ENCODE measurements at places on chromosomes 3 and 15. TPM values are rescaled to one million over a fixed set of nuclear protein-coding genes. Genes with fewer than 3 reads are reported as not detected.
A peak's percentile ranks its signal among the peaks of the same experiment; 100 is the strongest.

MITF gene
- 47.6 TPM for total RNA-seq

LYZL4 gene
- not detected for total RNA-seq

RTP3 gene
- not detected for total RNA-seq

TMC3 gene
- total RNA-seq, result not detected

LNP1 gene
- 5.4 TPM for total RNA-seq

UNC13C gene
- 0.31 TPM for total RNA-seq

TLR9 gene
- total RNA-seq, result not detected

GRCh38 chr3:31009881-31010280 is 115.4 kb upstream of the GADL1 start:
- no peak overlapping the region for H3K4me3 ChIP-seq
- no peaks in the 10 kb centered on the region for H3K4me1 ChIP-seq
- DNase-seq, result no peak
- H3K36me3 ChIP-seq, result no peaks in the 10 kb centered on the region
- no peaks in the 10 kb centered on the region for H3K27me3 ChIP-seq
- H3K27ac ChIP-seq, result no peak overlapping the region

DNA sequence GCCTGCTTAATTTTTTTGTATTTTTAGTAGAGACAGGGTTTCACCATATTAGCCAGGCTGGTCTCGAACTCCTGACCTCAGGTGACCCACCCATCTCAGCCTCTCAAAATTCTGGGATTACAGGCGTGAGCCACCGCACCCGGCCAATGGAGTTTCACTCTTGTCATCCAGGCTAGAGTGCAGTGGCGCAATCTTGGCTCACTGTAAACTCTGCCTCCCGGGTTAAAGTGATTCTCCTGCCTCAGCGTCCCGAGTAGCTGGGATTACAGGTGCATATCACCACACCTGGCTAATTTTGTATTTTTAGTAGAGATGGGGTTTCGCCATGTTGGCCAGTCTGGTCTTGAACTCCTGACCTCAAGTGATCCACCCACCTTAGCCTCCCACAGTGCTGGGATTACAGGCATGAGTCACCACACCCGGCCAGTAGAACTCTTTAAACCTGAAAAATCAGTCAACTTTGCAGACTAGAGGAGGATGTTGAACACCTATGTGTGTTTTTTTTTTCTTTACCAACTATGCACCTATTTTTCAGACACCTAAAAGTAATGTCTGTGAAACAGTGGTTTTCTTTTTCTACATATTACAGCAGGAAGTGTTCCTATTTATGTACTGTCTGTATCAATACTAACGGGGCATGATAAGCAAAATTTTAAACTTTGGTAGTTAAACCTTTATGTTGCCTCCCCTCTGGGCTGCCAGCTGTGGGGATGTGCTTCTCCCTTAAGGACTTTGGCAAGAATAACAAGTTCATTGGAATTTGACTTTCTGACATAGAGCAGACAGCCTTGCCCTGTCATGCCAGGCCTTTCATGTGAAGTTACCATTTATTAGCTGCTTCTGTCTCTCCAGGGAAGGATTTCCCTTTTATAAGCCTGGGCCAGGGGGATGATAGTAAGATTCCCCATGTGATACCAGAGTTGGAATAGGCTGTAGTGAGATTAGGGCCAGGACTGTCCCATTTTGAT is 8.1 kb downstream of the ARIH2 start:
- H3K27me3 ChIP-seq, result no peaks in the 10 kb centered on the region
- no peak for DNase-seq
- peaks cover 34% of the 10 kb centered on the region for H3K36me3 ChIP-seq
- H3K27ac ChIP-seq, result peak overlapping the region; percentile 59
- H3K4me3 ChIP-seq, result peak overlapping the region; percentile 22

GRCh38 chr15:24857763-24858162 is 97.0 kb upstream of the SNRPN start:
- peak overlapping the region; percentile 18 for H3K27ac ChIP-seq
- H3K4me3 ChIP-seq, result peak overlapping the region; percentile 18
- H3K27me3 ChIP-seq, result no peaks in the 10 kb centered on the region
- DNase-seq, result no peak

DNA sequence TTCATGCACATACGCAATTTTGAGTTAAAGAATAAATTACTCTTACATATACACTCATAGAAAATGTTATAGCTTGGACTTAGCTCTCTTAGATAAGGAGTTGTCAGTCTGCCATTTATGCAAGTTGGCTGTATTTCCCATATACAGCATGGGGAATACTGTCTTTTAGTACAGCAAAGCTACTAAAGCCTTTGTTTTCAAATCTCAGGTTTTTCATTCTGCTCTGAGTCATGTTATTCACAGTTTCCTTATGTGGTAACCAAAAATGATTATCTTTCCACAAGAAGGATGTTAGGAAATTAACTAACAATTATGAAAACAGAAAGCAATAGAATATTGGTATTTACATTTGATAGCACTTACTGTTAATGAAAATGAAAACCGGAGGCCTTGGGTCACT is 4.3 kb upstream of the TIPARP start:
- H3K36me3 ChIP-seq, result no peaks in the 10 kb centered on the region
- no peak for DNase-seq
- no peak overlapping the region for H3K27ac ChIP-seq
- no peaks in the 10 kb centered on the region for H3K27me3 ChIP-seq

DNA sequence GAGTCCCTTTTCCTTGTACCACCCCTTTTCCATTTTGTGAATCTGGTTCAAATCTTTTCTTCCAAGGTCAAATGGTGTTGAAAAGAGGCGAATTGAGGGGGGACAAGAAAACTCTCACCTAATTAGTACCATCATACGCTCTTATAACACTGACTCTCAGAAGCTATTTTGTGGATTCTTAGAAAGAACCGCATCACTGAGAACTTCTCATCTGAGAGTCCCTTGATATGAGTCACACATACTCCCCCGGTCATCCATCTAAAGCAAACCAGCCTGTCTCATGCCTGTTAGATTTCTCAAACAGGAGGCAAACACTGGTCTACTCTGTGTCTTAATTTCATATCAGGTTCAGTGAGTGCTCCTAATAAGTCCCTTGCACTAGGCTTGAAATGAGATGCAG is 76.5 kb upstream of the SPRED1 start:
- no peaks in the 10 kb centered on the region for H3K27me3 ChIP-seq
- no peak overlapping the region for H3K4me3 ChIP-seq
- DNase-seq, result no peak

- no peaks in the 10 kb centered on the region for H3K27me3 ChIP-seq
- H3K36me3 ChIP-seq, result no peaks in the 10 kb centered on the region
- H3K4me1 ChIP-seq, result peaks cover 25% of the 10 kb centered on the region
- H3K4me3 ChIP-seq, result no peak overlapping the region
- peak overlapping the region; percentile 75 for H3K27ac ChIP-seq
Observed at GRCh38 chr15:60917461-60918145, 311.5 kb downstream of the RORA start.

GRCh38 chr15:90322538-90322937 is 29.5 kb upstream of the ZNF774 start:
- no peak overlapping the region for H3K4me3 ChIP-seq
- no peaks in the 10 kb centered on the region for H3K27me3 ChIP-seq
- no peaks in the 10 kb centered on the region for H3K36me3 ChIP-seq
- peak; percentile 46 for DNase-seq
- H3K4me1 ChIP-seq, result no peaks in the 10 kb centered on the region

- no peaks in the 10 kb centered on the region for H3K36me3 ChIP-seq
- H3K27me3 ChIP-seq, result no peaks in the 10 kb centered on the region
- H3K4me3 ChIP-seq, result no peak overlapping the region
- H3K4me1 ChIP-seq, result peaks cover 6% of the 10 kb centered on the region
- no peak for DNase-seq
Observed at GRCh38 chr3:113240841-113241240, 29.5 kb downstream of the BOC start.

DNA sequence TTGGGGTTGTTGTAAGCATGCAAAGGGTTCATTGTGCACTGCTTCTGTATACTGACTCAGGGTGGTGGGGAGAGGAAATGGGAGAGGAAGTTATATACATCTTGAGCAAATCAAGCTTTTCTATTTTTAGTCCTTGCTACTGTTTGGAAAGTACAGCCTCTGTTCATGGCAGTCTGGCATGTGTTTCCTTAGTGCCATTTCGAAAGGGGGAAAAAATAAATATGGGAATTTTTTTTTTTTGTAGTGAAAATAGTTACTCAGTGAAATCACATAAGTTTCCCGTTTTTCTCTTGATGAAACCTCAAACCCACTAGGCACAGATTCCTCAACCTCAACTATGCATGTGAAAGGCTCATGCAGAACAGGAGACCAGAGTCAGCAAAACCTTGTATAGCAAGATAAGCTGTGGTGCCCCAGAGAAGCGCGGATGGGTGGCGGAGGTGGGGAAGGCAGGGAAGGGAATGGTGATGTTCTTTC is 353.3 kb downstream of the LPP start:
- no peak overlapping the region for H3K4me3 ChIP-seq
- no peaks in the 10 kb centered on the region for H3K4me1 ChIP-seq
- no peaks in the 10 kb centered on the region for H3K27me3 ChIP-seq
- DNase-seq, result no peak
- no peaks in the 10 kb centered on the region for H3K36me3 ChIP-seq
- H3K27ac ChIP-seq, result no peak overlapping the region

GRCh38 chr3:57530071-57530608 is 14.0 kb downstream of the DNAH12 start:
- no peak overlapping the region for H3K27ac ChIP-seq
- no peak overlapping the region for H3K4me3 ChIP-seq
- DNase-seq, result no peak
- no peaks in the 10 kb centered on the region for H3K36me3 ChIP-seq
- no peaks in the 10 kb centered on the region for H3K4me1 ChIP-seq

GRCh38 chr3:58079773-58080172 is 71.6 kb downstream of the FLNB start:
- H3K4me3 ChIP-seq, result no peak overlapping the region
- no peaks in the 10 kb centered on the region for H3K4me1 ChIP-seq
- H3K36me3 ChIP-seq, result peaks cover 10% of the 10 kb centered on the region

GRCh38 chr3:52372822-52373504 is 56.8 kb downstream of the DNAH1 start:
- no peak for DNase-seq
- no peaks in the 10 kb centered on the region for H3K36me3 ChIP-seq
- no peak overlapping the region for H3K4me3 ChIP-seq
- H3K27ac ChIP-seq, result no peak overlapping the region
- H3K27me3 ChIP-seq, result no peaks in the 10 kb centered on the region

GRCh38 chr15:51355096-51355495 is 13.6 kb downstream of the GLDN start:
- DNase-seq, result no peak
- no peak overlapping the region for H3K27ac ChIP-seq

DNA sequence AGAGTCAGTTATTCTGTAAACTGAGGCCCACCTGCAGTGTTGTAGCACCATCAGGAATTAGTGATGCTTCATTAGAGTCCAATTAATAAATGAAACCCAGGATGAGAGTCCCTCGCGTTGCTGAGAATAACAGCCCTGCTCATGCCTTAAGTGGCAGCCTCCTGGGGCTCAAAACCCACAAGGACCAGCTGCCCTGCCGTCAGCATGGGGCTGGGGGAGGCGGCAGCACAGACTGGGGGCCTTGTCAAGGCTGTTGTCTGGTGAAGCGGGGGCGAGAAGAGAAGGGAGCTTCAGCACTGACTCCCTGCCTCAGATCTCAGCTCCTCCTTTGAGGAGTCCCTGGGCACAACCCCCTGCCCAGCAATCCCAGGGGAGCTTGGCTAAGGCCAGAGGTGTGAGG is 21.0 kb downstream of the CCDC33 start:
- H3K4me3 ChIP-seq, result no peak overlapping the region
- H3K4me1 ChIP-seq, result peaks cover 14% of the 10 kb centered on the region
- no peaks in the 10 kb centered on the region for H3K36me3 ChIP-seq
- no peak for DNase-seq
- H3K27me3 ChIP-seq, result no peaks in the 10 kb centered on the region

DNA sequence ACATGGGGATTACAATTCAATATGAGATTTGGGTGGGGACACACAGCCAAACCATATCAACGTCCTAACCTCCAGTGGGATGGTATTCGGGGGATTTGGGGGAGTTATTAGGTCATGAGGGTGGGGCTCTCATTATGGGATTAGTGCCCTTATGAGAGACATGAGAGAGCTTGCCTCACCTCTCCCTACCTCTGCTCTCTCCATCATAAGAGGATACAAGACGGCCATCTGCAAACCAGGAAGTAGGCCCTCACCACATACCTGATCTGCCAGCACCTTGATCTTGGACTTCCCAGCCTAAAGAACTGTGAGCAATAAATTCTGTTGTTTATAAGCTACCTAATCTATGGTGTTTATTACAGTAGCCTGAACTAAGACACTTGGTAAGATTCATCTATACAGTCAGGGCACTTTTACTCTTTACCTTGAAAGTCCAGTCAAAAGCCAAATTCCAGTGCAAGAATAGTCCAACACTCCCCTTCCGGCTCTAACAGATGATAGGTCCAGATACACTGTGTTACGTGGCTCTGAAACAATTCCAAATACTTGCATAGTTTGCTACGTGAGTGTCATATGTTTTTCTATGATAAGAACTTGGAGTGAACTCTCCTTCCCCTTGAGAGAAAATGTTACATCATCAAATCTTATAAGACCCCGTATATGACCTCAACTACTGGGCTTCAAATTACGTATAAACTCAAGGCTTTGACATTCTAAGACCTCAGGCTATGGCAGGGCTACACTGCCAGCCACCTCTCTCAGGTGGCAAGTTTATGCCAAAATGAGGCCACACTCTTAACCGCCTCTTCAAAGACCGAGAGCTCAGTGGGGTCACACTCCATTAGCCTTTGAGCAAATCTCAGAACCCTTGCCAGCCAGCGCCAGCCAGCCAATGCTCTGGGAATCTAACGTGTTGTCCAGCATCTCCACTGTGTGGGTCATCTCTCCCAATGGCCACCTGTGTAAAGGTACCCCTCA is 129.9 kb downstream of the XXYLT1 start:
- H3K4me3 ChIP-seq, result no peak overlapping the region
- no peak overlapping the region for H3K27ac ChIP-seq
- no peaks in the 10 kb centered on the region for H3K4me1 ChIP-seq
- no peaks in the 10 kb centered on the region for H3K27me3 ChIP-seq
- no peak for DNase-seq
- H3K36me3 ChIP-seq, result no peaks in the 10 kb centered on the region

- DNase-seq, result no peak
- H3K27me3 ChIP-seq, result no peaks in the 10 kb centered on the region
- no peak overlapping the region for H3K4me3 ChIP-seq
Observed at GRCh38 chr3:64340641-64341101, 115.4 kb upstream of the PRICKLE2 start.

- no peaks in the 10 kb centered on the region for H3K4me1 ChIP-seq
- no peak overlapping the region for H3K27ac ChIP-seq
- H3K4me3 ChIP-seq, result no peak overlapping the region
- H3K27me3 ChIP-seq, result no peaks in the 10 kb centered on the region
Observed at GRCh38 chr15:29208836-29209235, 60.8 kb downstream of the NSMCE3 start.

DNA sequence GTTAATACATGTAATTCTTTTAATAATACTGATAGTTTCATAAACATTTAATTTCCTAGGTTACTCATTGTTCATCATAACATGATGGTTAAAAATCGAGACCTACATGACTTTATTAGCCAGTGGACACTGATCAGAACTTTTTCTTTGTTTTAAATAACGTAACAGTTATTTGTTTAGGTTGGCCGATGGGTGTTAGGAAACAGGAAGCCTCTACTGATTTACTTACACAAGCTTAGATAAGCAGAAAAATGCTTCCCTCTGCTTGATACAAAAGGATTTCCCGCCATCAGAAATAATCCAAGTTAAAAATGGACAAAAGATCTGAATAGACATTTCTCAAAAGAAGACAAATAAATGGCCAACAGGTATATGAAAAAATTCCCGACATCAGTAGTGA is 16.6 kb upstream of the APH1B start:
- no peak overlapping the region for H3K27ac ChIP-seq
- no peak for DNase-seq
- H3K36me3 ChIP-seq, result peaks cover 24% of the 10 kb centered on the region
- no peaks in the 10 kb centered on the region for H3K27me3 ChIP-seq
- H3K4me1 ChIP-seq, result no peaks in the 10 kb centered on the region
- H3K4me3 ChIP-seq, result no peak overlapping the region
